ACHN (cell line): ENCODE measurements at places on chromosomes 4 and X.
A peak's percentile ranks its signal among the peaks of the same experiment; 100 is the strongest.

GRCh38 chrX:17803449-17803848, 57.6 kb downstream of the RAI2 start:
- peak; percentile 9 for DNase-seq

DNA sequence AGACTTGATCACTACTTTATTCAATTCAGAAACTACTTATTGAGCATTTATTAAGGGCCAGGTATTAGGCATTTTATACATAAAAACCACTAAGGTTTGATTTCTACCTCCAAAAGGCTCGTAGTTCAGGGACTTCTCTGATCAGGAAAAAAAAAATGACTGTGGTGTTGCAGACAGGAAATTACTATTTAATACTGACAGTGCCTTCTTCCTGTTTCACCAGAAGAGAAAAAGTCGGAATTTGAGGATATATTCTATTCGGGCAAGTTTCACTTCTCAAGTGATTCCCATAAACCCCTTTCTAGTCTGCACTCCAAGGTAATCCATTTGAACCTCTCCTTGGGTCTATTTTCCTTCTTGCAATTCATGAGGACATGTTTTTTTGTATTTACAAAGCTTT, 15.3 kb upstream of the TASL start:
- DNase-seq = no peak

DNA sequence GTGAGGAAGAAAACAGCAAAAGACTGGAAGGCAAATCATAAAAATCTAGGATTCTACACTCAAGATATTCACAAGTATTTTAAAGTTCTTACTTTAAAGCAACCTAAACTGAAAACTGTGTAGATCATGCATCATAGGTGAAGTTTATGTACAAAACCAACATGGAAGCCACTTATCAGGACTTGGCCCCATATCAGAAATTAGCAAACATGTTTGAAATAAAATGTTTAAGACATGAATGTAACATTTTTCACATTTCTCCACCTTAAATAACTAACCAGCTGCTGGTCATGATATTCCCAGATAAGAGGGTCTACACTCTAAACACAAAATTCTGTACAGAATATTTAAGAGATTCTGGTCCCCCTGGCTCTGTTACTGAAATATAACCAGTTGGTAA, 38.5 kb downstream of the APBB2 start:
- DNase-seq = no peak

DNA sequence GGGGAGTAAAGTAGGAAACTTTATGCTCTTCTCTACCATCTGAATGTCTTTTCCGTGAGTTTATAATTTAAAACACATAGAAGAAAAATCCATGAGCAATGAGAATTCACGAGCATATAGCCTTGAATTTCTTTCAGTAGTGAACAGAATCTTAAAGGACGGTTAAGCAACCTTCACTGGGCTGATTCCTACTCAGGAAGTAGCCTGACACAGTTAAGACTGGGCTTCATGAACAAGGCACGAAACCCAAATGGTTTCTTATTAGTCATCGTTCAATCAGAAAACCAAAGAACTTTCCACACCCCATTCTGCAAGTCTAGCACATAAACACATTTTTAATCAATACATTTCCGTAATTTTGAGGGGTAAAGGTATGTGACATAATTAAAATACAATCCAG, 95.8 kb downstream of the SH3KBP1 start:
- no peak for DNase-seq

- no peak for DNase-seq
These were observed 95.8 kb upstream of the EFHC2 start for GRCh38 chrX:44439242-44439794.

DNA sequence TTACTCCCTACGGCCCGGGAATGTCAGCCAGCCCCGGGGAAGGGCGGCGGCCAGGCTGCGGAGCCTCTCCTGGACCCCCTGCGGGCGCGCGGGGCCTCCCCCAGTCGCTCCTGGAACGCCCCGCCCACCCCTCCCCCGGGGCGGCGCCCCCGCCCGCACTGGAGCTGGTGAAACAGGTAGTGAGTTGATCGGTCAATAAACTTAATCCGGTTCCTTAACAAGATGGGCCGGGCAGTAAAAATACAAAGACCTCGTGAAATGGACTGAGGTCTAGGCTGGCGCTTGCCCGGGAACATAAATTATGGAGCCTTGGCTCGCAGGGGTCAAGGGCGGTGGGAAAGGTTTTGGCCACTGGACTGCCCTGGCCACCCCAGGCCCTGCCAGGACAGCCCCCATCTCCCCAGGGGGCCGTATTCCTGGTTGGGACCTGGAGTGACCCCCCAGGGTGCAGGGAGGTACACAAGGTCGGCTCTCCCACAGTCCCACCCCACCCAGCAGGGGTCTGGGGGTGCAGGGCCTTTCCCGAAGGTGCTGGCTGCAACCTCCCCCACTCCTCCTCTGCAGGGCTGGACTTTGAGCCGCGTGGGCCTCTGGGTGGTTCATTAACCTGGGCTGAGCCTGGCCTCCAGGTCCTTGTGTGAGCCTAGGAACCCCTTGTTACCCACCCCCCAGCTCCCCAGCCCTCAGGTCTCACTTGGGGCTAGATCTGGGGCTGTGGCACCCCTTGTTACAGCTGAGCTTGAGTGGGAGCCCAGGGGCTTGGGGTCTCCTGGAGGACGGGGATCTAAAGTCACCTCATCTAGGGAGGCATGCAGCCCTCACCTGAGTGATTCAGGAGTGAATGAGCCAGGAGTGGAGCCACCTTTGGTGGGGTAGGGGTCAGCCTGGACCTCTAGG, 2.5 kb downstream of the FGFR3 start:
- peak; percentile 4 for DNase-seq

DNA sequence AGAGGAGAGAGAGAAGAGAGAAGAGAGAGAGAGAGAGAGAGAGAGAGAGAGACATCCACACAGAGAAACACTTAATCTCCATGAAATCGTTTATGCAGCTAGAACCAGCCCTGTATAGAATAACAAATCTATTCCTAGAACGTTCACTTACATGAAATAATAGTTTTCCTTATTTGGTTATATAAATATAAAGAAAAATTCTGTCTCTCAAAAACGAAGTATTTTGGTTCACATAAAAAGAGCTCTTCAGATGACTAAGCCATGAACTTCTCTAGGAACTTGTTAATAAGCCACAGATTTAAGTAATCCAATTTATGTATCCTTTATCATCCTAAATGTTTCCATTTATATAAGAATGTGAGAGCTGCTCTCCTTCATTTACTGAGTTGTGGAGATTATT, 1315.1 kb upstream of the PCDH7 start:
- no peak for DNase-seq

GRCh38 chr4:97216046-97216445, 927.2 kb downstream of the STPG2 start:
- no peak for DNase-seq

DNA sequence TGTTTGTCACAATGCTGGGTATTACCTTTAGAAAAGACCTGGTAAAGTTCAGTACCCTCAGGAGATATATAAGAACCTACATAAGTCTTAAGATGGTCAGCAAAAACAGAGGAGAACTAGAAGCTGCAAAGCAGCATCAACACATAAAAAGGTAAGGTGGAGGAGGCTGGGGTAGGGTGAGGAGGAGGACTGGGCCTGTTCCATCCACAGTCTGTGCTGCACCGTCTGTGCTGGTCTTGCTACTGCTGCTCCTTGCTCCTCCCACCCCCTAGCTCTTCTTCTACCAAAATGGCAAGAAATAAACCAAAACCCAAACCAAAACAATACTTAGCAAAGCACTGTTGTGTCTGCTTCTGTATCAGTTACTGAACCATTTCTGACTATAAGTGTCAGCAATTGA, 102.2 kb downstream of the CDS1 start:
- DNase-seq = no peak

DNA sequence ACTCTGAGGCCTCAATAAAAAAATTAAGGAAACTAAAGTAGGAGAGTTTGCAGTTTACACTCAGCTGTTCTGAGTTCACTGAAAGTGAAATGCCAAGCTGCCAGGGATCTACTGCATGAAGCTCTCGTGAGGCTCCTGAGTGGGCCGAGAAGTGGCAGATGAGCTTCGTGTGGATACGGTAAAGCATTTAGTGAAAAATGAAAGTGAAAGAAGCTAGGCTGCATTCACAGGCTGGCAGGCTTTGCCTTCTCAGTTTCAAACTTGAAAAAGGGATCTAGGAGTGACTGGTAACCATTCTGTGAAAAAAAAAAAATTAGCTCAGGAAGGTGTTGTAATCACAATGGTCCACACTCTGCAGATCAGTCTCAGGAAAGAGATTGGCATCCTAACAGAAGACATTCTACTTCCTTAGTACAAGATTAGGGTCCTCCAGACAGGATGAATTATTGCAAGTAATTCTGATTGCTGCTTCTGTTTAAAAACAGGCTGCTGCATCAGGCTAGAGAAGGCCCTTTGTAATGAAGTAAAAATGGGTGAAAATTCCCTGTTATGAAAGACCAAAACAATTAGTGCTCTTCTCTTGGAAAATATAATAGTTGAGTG, 679.9 kb downstream of the RPA4 start:
- peak; percentile 70 for DNase-seq

DNA sequence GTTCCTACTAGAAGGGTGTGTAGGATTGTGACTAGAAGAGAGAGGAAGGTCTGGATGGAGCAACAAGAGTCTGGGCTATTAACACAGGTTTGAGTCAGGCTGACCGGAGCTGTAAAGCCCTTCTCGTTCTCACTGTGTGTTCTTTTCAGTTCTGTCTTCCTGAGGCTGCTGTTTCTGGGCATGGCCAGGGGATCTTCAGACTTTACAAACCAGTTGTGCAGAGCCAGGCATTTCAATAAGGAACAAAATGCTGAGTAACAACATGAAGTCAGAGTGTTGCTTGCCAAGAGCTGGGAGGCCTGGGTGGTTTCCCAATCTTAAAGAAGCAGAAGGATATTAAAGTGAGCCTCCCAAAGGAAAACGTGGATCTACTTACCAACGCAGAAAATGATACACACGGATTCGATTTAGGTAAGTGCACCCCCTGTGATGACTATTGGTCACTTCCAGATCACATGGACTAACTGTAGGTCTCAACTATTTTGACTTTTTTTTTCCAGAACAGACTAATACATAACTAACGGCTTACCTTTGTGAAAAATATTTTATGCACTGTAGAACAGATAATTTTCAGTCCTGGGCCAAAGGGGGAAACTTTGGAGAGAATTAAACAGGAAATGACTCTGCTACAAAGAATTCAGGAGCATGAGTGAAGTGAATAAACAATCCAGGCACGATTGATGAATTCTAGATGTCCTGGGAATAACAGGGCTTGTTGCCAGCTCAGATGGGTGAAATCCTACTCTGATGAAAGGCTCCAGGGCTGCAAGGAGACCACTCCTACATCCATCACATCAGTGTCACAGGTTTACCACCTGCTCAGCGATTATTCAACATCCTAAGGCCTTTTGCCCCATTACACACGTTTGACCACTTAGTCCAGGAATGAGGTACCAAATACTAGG, 94.5 kb downstream of the ANXA3 start:
- peak; percentile 94 for DNase-seq

DNA sequence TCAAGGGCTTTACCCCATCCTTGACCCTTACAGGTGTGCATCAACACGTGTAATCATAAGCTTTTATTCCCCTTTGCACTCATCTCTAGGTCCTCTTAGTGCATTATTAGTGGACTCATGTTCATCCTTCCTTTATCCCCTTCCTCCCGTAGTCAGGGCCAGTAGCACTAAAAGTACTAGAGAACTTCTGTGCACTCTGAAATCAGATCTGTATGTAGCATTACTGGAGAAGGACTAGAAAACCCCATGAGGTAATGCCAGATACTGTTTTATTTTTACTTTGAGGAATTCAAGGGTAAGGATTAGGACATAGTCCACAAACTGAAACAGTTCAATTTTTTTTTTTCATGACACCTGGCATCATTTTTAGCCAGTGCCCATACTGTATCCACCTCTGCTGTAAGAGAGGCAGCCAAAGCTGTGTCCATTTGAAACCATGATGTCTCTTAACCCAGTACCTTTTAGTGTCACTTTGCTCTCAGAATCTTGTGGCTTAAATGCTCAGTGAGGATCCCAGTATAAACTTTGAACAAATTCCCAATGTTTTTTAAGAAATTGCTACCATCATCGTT, 134.7 kb downstream of the FNIP2 start:
- DNase-seq = no peak

- no peak for DNase-seq
These were observed 283.7 kb downstream of the PACRGL start for GRCh38 chr4:20983763-20984575.

DNA sequence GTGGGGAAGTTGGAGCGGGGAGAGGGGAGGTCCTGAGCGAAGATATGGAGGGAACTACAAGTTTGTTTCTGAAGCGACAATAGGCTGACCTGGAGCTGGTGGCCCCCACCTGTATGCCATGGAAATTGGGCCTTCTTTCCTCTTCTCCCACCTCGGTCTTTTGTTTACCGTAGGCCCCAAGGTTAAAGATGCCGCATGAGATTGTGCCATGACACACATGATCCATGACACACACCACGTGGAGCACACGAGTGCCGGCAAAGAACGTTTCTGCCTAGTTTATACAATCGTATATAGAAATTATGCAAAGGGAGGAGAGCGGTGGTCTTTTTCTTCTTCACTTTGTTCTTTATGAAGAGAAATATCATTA, 408 bp downstream of the TMEM33 start:
- DNase-seq = no peak

DNA sequence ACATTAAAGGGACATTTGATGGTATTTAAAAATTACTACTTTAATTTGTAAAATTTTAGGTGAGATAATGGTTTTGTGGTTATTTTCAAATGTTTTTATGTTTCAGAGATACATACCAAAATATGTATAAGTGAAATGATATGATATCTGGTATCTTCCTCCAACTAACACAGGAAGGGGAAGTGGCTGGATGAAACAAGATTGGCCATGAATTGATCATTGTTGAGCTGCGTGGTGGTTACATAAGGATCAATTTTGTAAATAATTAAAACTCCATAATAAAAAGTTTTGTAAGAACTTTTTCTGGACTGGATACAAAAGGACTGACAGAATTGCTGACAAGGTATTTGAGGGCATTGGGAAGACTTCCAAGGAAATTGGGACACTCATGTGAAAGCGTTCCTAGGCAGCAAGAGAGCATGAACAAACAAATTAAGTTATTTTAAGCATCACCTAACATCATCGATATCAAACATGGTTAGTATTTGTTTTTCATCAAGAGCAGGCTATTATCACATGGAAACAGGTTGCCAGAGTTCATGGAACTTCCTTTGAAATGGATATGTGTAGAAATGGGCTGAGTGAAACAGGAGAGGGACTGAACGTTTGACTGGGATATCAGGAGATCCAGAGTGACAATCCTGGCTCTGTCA, 4.4 kb upstream of the PGM2 start:
- DNase-seq = no peak

GRCh38 chr4:11293866-11294265, 134.8 kb downstream of the HS3ST1 start:
- no peak for DNase-seq

GRCh38 chrX:15882704-15883539, 28.3 kb upstream of the AP1S2 start:
- peak; percentile 22 for DNase-seq

- no peak for DNase-seq
These were observed 85.3 kb upstream of the NKX1-1 start for GRCh38 chr4:1491328-1492141.

DNA sequence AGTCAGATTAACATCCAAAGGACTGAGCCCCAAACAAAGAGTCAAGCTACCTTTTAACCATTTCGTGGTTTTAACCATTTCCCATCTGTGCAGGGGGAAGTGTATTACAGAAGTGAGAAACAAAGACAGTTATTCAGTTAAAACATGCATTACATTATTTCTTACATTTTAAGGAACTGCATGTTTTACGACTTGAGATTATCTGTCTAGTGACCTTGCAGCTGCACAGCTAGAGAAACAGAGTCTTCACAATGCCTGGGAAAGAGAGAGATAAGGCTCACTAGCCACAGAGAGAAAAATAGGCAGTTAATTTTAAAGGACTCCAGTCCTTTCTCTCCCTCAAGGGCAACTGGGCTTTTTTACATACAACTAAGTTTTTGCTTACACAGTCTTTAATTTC, 48.7 kb upstream of the KLHL4 start:
- DNase-seq = no peak

- no peak for DNase-seq
These were observed 57.0 kb downstream of the DHX15 start for GRCh38 chr4:24527371-24527770.
